ENCODE measurements at places on chromosomes 4 and X.

DNA sequence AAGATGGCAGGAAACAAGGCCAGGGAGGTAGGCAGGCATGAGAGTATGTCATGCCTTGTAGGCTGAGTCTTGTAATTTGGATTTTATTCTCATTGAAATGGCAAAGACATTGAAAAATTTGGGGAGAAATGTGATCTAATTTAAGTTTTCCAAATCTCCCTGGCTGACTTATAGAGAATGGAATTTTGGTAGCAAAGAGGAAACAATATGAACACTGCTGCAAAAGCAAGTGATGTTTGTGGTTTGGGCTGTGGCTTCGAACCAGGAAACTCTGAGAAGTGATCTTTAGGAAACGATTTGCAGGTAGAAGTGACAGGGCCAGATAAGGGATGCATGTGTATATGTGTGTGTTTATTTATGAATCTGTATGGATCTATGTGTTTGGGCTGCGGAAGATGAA, 35.6 kb downstream of the ARSJ start:
- no peak for DNase-seq

DNA sequence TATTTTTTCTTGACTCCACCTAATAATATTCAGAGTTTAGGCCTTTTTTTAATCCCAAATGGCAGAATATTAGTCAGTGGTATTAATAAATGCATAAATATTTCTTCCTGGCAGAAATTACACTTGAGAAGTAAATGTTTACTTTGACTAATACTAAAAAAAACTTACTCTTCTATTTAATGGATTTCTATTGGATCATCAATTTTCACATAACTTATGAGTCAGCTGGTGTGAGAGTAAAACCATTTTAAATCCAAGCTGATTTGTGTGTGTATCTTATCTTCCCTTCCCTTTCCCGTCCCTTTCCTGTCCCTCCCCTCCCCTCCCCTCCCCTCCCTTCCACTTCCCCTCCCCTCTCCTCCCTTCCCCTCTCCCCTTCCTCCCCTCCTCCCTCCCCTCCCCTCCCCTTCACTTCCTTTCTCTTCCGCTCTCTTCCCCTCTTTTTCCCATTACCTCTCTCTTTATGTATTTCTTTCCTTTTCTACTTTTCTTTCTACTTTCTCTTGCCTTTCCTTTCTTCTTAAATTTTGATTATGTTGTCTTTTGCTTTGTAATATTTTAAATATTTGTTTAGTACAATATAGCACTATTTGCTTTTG, 630.1 kb upstream of the EPHA5 start:
- no peak for DNase-seq

- peak; percentile 72 for DNase-seq
Measured at GRCh38 chr4:137124278-137124932, 407.9 kb downstream of the PCDH18 start.

GRCh38 chr4:162356181-162356580, 192.4 kb upstream of the FSTL5 start:
- no peak for DNase-seq

- peak; percentile 9 for DNase-seq
Measured at GRCh38 chr4:110483516-110483915, 7.6 kb downstream of the ENPEP start.

DNA sequence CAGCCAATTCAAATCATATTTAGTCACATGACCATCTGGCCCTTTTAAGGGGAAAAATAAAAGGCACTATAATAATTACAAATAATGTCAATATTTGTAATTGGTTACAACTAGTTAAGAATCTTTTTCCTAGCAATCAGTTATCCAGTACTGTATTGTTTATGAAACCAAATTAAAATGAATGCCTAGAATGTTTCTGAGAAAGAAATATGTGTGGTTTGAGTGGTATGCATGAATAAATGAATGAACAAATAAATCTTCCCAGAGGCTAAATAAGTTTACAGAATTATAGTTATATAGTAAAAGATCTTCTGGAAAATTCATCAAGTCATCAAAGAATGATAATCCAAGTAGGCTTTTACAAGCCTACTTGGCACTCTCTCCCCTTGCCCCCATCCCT, 55.8 kb upstream of the F8A3 start:
- no peak for DNase-seq

DNA sequence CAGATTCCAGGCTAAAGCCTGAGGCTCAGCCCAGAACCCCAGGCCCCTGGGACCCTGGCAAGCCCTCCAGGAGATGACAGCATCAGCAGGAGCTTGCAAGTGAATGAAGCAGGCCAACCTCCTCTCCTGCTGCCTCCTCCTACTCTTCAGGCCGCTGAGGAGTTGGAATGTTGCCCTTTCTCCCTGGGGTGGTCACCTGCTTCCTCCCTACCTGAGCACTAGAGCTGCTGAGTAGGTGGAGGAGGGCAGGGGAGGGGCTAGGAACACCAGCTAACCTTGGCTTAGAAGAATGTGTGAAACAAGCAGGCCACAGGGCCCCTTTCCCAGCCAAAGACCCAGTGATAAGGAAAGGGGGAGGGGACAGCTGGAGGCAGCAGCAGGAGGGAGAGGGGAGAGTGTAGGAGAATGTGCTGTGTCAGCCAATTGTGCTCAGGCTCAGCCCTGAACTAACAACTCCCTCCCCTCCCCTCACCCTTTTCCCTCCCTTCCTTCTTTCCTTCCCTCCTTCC, 58.0 kb downstream of the PJA1 start:
- no peak for DNase-seq

GRCh38 chr4:45280121-45280520, 553.8 kb upstream of the GNPDA2 start:
- DNase-seq: no peak

DNA sequence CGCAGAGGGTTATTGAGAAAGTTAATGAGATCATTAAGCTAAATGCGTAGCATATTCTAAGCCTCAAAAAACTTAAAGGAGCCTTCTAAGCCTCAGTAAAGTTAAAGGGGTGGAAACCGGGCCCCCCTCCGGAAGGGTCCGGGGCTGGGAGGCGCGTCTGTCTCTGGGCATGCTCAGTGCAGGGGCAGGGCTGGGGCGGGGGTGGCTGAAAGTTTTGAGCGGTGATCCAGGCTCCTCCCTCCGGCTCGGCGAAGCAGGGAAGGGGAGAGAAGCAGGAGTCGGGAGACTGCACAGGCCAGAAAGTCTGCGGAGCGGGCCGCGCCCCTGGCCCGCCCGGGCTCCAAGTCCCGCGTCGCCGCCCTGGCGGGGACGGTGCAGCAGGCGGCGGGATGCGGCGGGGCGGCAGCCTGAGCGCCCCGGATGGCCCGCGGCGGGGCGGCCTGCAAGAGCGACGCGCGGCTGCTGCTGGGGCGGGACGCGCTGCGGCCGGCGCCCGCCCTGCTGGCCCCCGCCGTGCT, at the start of gene EVC:
Gene EVC, plus strand, starts transcription at position 241 of the 518 bp plus-strand sequence. Its CDS starts 180 bp downstream, at position 421.
- peak; percentile 77 for DNase-seq

DNA sequence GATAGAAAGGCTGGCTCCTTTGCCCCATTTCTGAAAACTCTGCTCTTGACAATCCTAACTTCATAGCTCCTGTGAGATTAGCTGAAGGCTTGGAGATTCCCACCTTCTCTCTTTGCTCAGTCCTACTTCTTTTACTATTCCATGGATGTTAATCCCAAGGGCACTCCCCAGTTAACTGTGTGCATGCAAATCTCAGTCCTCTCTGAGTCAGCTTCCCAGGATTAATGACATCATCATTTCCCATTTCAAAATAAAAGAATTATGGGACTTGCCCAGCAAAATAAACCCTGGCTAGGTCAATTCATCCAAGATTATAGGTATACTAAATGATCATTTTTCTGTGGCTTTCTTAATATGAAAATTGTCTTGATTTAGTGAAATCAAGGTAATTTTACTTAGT, 328.6 kb upstream of the NR3C2 start:
- DNase-seq: no peak

GRCh38 chrX:134460862-134461220, 876 bp downstream of the HPRT1 start:
- no peak for DNase-seq

DNA sequence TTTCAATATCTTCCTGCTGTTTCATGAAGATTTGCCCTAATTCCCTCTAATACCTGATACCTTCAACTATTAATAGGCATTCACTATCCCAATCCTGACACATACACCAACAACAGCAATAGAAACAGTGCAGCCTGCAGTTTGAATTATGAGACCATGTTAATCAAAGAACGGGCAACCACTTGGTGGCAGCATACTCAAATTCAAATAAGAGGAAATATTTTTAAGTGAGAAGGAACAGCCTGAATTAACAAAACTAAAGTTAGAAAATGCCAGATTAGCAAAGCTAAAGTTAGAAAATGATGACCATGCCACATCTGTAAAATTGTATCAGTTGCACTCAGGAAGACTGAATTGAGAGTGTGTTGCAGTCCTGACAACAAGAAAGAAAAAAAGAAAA, 204.9 kb downstream of the SMARCA1 start:
- no peak for DNase-seq

DNA sequence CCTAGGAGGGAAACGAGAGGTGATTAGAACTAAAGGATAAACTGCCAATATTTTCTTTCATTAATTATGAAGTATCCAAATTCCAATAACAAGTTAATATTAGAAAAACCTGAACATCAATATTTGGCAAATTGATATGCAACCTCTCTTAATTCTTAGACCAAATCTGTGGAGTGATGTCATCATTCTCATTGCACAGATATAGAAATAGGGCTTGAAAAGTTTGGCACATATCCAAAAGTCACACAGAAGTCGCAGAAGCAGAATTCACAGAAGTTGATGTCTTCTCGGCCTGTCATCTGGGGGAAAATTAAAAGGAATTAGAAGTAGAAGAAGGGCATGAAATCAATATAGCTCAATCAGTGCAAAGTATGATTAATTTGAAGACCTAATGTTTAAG, 36.9 kb downstream of the ENPEP start:
- no peak for DNase-seq

- DNase-seq: no peak
Measured at GRCh38 chr4:7000421-7001176, 42.6 kb upstream of the TADA2B start.

DNA sequence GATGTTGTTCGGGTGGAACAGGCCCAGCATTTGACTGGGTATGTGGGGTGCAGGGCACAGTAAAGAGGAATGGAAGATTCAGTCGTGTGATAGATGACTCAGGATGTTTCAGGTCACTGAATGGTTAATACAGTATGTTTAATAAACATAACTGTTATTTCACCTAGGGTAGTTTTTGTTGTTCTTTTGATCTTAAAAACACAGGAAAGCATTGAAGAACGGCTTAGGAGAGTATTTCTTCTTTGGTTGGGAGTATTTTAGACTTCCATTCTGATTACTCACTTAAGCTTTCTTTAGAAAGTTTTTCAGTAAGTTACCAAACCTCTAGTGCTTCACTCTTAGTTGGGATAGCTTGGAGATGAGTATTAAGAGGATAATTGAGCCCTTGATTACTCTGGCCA, 62.3 kb downstream of the STAG2 start:
- no peak for DNase-seq

- DNase-seq: no peak
Measured at GRCh38 chrX:110941906-110942305, 146.3 kb upstream of the CHRDL1 start.

- peak; percentile 62 for DNase-seq
Measured at GRCh38 chrX:31609130-31609529, 537.3 kb upstream of the FTHL17 start.

- DNase-seq: no peak
Measured at GRCh38 chrX:40736170-40736505, 796 bp upstream of the MED14 start.

DNA sequence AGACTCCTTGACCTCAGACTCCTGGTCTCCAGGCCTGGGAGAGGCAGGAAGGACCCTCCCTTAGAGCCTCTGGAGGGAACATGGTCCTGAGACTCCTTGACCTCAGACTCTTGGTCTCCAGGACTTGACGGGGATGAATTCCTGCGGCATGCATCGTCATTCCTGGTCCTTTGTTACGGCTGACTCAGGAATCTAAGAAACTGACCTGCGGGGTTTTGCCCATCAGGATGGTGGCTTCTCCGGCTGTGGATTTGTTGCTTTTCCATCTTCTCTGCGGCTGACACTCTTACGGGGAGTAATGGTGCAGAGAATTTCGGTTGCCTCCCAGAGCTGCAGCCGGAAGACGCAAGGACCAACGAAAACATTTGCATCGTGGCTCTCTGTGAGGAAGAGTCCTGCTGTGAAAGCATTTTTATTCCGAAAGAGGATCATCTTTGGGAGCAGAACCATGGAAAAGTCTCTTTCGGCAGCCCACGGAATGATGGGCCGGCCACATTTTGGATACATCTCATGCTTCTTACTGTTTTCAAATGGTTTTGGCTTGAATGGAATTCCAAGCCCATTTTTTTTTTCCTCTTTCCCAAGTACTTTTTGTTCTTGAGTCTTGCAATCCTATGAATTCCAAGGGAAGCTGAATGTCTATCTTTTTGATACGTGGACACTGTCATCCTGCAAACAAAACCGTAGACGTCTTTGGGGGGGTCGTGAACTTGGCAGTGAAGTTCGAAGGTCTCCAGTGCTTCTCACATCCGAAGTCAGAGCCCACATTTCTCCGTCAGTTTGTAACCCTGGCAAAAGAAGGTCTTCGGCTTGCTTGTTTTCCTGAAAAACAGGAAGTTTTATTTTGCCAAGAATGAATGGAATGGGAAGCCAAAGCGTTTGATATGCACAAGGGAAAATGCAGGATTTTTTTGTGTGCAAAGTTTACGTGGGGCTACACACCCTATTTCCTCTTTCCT, 36.5 kb downstream of the SHOX start:
- no peak for DNase-seq

- peak; percentile 30 for DNase-seq
Measured at GRCh38 chr4:16199093-16199492, 27.2 kb downstream of the TAPT1 start.

DNA sequence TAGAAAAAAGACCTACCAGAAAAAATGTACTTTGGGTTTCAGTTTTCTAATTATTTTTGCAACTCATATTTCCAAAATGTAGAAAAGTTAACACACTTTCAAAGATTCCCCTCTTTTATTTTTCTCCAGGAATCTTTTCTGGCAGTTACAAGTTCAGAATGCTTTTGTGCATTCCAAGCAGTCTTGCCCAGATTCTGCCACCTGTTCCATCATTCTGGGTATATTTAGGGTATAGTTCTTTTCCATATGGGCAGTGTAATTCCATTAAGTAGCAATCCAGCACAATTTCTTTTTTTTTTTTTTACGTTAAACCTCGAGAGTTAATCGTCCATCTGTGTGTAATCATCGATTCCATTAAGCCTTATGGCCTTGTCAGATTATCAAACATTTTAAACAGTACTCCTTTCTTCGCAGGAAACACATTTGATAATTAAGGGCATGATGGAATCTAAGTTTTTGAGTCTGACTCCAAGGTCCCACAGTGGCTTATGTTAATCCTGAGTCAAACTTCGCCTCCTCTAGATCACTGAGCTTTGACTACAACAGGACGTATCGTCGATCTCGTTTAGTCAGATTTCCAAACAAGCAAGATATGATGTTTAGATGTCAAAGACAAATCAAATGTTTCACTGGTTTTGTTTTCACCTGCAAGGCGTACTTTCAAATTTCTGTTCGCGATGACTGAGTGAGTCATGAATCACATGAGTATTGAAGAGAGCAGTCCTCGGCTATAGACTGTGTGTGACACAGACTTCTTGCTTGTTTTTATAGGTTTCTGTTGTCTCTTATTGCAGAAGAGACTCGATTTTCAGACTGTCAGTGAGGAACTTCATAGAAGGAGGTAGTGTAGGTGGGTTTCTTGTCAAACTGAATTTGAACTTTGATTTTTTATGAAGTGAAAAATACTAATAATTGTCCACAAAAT, 118.9 kb upstream of the GK2 start:
- no peak for DNase-seq

- peak; percentile 51 for DNase-seq
Measured at GRCh38 chrX:70301716-70302115, 11.8 kb downstream of the KIF4A start.

- DNase-seq: peak; percentile 36
Measured at GRCh38 chr4:137558951-137559350, 26.7 kb upstream of the PCDH18 start.
